ENCODE measurements at places on chromosomes 5 and 9. TPM values are rescaled to one million over a fixed set of nuclear protein-coding genes. Genes with fewer than 3 reads are reported as not detected.

GRCh38 chr9:7534211-7534935, 265.2 kb downstream of the DMAC1 start:
- peak overlapping the region; percentile 86 for H3K27ac ChIP-seq
- peak; percentile 67 for DNase-seq
- no peaks in the 10 kb centered on the region for H3K36me3 ChIP-seq
- H3K27me3 ChIP-seq = peaks cover 9% of the 10 kb centered on the region
- H3K4me3 ChIP-seq = peak overlapping the region; percentile 37

- H3K4me3 ChIP-seq = no peak overlapping the region
- no peak for DNase-seq
- no peak overlapping the region for H3K27ac ChIP-seq
Measured at GRCh38 chr5:78530342-78531096, 118.1 kb downstream of the LHFPL2 start.

DNA sequence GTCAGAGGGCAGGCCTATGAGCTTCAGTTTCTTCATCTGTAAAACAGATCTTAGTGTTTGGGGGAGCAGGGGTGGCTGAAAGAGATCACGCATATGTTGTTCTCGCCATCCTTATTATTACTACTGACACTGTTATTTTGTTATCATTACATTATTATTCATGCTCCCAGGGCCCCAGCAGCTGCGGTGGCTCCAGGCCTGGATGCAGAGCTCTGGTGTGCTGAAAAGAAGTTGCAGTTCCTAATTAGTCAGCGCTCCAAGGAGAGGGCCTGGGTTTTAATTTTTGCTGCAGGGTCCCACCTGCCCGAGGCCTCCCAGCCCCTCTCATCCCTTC, 19.5 kb downstream of the CXXC5 start:
- peaks cover 1% of the 10 kb centered on the region for H3K27me3 ChIP-seq
- no peak overlapping the region for H3K27ac ChIP-seq
- H3K36me3 ChIP-seq = no peaks in the 10 kb centered on the region
- DNase-seq = no peak
- H3K4me3 ChIP-seq = peak overlapping the region; percentile 66

DNA sequence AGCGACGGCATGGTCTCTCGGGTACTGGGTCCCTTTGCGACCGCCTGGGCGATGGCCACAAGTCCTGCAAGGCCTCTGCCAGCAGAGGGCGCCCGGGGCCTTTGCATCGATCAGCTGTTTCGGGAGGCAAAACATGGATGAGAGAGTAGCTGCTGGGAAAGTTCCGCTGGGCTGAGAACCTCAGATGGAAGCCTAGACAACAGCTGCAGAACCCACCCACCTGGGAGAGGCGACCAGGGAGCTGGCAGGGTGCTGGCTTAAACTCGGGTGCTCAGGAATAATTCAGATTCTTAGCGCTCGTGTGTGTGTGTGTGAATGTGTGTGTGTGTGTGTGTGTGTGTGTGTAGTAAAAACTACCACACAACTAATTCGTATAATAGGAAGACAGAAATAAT, 50.0 kb downstream of the TRIM32 start:
- no peak overlapping the region for H3K27ac ChIP-seq
- H3K36me3 ChIP-seq = no peaks in the 10 kb centered on the region
- peak; percentile 87 for DNase-seq
- no peak overlapping the region for H3K4me3 ChIP-seq

GRCh38 chr5:36403632-36404311, 102.1 kb upstream of the RANBP3L start:
- no peaks in the 10 kb centered on the region for H3K4me1 ChIP-seq
- H3K4me3 ChIP-seq = no peak overlapping the region
- H3K36me3 ChIP-seq = no peaks in the 10 kb centered on the region
- no peak for DNase-seq

The BRIX1 gene
- 120 TPM for total RNA-seq

GRCh38 chr9:88646539-88647300, 111.7 kb downstream of the NXNL2 start:
- H3K4me1 ChIP-seq = no peaks in the 10 kb centered on the region
- no peaks in the 10 kb centered on the region for H3K36me3 ChIP-seq
- H3K4me3 ChIP-seq = no peak overlapping the region
- H3K27me3 ChIP-seq = peaks cover 7% of the 10 kb centered on the region

DNA sequence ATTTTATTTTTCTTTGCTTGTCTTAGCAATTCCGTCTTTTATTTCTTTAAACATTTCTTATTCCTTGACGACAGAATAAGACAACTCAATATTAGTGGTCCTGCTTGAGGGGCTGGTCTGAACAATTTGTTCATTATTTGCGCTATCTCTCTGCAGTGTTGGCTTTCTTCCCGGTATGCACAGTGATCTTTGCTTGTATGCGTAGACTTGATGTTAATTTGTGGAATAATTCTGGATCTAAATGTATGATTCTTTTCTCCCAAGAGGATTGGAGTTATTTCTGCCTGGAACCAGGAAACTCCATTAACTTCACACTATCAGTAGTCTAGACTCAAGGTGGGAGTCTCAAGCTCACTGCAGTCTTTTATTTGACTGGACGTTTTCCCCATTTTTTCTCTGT, 80.4 kb downstream of the KDM4C start:
- H3K4me1 ChIP-seq = peaks cover 4% of the 10 kb centered on the region
- H3K27ac ChIP-seq = no peak overlapping the region
- no peak for DNase-seq
- H3K27me3 ChIP-seq = no peaks in the 10 kb centered on the region
